ENCODE measurements at places on chromosomes 5 and 9.

- DNase-seq, result no peak
These were observed 7.4 kb upstream of the FAT2 start for GRCh38 chr5:151598549-151598948.

GRCh38 chr5:116492016-116492623 is 82.5 kb downstream of the SEMA6A start:
- DNase-seq, result no peak

GRCh38 chr5:18749763-18750162 is 1115.5 kb downstream of the TAF11L14 start:
- DNase-seq, result no peak

GRCh38 chr5:31481531-31482165 is 50.2 kb downstream of the DROSHA start:
- DNase-seq, result no peak

DNA sequence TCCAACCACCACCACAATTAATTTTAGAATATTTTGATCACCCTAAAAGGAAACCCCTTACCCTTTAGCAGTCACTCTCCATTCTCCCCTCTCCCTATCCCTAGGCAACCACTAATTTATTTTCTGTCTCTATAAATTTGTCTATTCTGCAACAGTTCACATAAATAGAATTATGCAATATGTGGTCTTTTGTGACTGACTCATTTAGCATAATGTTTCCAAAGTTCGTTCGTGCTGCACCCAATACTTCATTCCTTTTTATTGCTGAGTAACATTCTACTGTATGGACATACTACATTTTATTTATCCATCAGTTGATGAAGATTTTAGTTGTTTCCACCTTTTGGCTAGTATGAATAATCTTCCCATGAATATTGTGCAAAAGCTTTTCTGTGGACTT is 18.2 kb upstream of the CDC20B start:
- DNase-seq, result no peak

GRCh38 chr9:123348317-123348992 is 7.5 kb upstream of the CRB2 start:
- no peak for DNase-seq

- no peak for DNase-seq
These were observed 194.6 kb downstream of the CETN3 start for GRCh38 chr5:90214991-90215390.

GRCh38 chr9:105390871-105391270 is 57.0 kb upstream of the FSD1L start:
- no peak for DNase-seq

DNA sequence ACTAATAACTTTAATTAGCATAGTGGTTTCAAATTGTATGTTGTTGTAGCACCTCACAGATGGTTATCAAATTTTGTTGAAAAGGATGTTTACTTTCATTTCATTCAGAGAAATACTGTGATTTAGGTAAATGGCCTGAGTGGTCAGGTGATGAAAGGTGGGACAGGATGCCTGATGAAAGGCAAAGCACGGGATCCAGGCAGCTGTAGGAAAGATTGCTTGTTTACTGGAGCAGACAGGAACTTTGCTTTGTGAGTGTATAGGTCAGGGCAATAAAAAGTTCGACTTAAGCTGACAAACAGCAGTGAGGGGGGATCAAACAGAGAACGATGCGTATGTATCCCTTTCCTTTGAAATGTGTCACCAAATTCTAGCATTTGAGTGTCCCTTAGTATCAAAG is 19.0 kb downstream of the KIAA1958 start:
- no peak for DNase-seq

GRCh38 chr9:88653911-88654310 is 118.9 kb downstream of the NXNL2 start:
- DNase-seq, result no peak

GRCh38 chr5:94841598-94842322 is 223.3 kb downstream of the SLF1 start:
- DNase-seq, result no peak

GRCh38 chr5:39526914-39527477 is 102.2 kb upstream of the DAB2 start:
- DNase-seq, result no peak

- no peak for DNase-seq
These were observed 1.3 kb downstream of the STOM start for GRCh38 chr9:121368745-121369144.

DNA sequence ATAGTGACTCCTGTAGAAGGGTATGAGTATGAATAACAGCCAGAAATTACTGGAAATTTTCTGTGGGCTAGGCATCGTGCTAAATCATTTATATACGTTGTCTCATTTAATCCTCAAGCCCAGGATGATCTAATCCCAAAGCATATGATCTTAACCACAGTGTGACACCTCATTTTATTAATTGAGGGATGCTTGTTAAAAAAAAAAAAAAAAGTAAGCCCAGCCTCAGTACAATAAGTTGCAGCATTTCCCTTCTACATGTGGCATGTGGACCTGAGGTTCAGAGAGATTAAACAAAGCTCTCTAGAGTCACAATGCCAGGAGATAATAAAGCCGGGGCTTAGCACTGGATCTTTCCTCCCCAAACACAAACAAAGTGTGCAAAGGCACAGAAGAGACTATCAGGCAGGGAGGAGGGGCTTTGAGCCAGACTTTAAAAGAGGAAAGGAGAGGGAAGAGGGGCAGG is 49.5 kb downstream of the KLF4 start:
- no peak for DNase-seq

DNA sequence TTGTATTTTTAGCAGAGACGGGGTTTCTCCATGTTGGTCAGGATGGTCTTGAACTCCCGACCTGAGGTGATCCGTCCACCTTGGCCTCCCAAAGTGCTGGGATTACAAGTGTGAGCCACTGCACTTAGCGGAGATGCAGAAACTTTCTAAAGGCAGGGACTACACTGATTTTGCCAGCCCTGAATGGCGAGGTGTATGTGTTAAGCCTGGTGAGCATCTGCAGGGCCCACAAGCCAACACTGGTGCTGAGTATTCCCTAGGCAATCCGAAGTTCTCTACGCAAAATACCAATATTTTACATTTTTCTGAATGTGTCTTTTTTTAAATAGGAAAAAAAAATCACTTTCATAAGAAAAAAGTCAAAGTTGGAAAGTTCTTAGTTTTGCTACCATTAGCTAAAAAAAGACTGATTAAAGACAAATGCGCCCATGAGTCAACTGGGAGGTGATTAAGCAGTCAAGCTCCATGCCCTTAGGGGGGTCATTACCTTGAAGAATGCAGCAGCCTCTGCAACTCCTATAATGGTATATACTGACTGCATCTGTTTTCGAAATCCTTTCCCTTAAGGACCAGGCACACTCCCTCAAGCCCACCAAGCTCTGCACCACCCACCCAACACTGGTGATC is 502.8 kb downstream of the BNC2 start:
- DNase-seq, result no peak

GRCh38 chr9:136673088-136673974 is 10.6 kb downstream of the EGFL7 start:
- DNase-seq, result no peak

- DNase-seq, result no peak
These were observed 223.8 kb upstream of the S1PR3 start for GRCh38 chr9:88767504-88767790.

DNA sequence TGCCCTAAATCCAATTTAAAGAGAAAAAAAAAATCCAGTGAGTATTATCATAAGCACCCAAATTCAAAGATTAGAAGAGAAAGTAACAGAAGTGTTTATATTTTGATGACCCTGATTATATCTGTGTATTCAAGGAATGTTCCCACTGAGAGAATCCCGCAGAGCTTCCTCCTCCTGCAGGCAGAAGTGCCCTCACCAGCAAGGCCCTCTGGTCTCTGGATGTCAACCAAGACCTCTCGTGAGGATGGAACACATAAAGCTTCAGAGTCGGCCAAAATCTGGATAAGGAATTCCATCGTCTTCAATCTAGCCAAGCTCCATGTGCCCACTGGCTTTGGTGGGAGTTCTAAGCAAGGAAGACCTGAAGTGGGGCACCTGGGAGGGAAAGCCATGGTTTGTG is 18.1 kb downstream of the PTCH1 start:
- no peak for DNase-seq

DNA sequence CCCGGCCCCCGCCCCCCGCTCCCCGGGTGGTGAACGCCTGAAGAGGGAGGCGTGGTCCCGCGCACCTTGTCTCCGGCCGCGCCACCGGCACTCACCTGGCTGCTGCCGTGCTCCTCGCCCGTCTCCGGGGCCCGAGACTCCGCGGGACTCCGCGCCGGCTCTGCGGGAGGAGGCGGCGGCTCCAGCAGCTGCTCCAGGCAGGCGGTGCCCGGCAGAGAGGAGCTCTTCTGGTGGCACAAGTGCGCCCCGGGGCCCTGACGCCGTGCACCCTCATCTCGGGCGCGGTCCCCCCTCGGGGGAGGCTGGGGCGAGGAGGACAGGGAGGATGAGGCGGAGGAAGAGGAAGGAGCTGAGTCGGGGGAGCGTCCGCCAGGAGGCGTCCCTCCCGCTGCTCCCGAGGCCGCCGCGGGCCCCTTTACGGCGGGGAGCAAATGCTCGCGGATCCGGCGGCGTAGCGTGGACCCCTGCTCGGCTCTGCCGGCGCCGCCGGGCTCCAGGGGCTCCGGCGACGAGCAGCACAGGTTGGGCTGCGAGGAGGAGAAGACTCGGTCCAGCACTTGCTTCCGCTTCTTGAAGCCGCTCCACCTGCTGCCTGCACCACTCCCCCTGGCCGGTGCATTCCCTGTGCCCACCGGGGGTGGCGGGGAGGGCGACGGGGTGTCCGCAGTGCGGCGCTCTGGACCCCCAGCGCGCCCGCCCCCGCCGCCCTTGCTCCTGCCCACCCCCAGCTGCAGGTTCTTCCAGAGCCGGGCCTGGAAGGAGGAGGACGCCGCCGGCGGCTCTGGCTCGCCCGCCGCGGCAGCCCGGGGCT is 928 bp downstream of the MCTP1 start:
- peak; percentile 1 for DNase-seq

- DNase-seq, result no peak
These were observed 318.7 kb upstream of the IRX4 start for GRCh38 chr5:2201421-2201820.

GRCh38 chr5:145697251-145697990 is 137.7 kb downstream of the PRELID2 start:
- DNase-seq, result no peak

- DNase-seq, result no peak
These were observed 283.3 kb downstream of the TMEM167A start for GRCh38 chr5:82793808-82794419.

DNA sequence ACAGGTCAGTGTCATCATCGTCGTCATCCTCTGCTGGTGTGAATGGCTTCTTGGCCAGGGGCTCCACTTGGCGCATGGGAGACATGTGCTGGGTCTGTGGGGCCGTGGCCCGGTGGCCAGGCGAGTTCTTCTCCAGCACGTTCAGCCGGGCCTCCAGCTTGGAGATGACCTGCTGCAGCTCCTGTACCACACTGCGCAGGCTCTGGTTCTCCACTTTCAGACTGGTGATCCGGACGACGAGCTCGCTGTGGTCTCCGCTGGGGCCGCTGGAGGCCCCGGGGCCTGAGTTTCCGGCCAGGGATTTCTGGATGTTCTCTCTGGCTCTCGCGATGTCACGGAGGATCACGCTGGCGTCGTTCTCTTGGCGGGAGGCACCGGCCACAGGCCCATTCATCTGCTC is 40.6 kb downstream of the ZNF484 start:
- no peak for DNase-seq

GRCh38 chr9:129442803-129443511 is 177.9 kb downstream of the C9orf50 start:
- no peak for DNase-seq

DNA sequence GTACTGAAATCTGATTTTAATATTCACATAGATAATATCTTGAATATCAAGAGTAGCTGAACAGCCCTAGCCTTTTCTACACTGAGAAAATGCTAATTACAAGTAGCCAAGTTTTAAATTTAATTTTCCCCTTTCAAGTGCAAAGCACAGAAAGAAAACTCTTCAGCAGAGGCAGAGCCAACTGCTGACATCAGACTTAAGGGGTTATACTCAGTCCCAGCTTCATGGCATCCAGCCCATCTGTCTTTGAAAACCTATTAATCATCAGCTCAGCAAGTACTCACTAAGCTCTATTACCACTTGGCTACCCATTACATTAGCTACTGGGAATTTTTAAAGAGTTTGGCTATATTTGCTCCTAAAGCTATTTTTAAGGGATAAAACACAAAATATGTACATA is 220.5 kb downstream of the SLC12A2 start:
- DNase-seq, result no peak

DNA sequence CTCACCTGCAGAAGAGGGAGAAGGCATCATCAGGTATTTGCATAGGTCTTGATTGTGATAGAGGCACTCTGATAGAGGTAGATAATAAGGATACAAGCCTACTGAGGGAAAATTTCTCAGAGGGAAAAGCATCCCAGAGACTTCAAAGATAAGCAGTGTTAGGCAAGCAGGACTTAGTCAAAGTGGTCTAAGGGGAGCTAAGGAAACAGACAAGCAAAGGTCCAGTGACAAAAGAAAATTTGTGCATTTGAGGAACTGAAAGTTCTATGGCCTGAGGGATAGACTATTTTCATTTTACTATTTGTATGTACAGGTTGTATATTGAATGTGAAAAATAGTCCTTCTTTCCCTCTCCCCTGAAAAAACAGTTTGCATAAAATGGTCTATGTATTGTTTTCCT is 27.4 kb downstream of the OXCT1 start:
- DNase-seq, result no peak

GRCh38 chr5:96054311-96055030 is 92.8 kb upstream of the ELL2 start:
- DNase-seq, result no peak

DNA sequence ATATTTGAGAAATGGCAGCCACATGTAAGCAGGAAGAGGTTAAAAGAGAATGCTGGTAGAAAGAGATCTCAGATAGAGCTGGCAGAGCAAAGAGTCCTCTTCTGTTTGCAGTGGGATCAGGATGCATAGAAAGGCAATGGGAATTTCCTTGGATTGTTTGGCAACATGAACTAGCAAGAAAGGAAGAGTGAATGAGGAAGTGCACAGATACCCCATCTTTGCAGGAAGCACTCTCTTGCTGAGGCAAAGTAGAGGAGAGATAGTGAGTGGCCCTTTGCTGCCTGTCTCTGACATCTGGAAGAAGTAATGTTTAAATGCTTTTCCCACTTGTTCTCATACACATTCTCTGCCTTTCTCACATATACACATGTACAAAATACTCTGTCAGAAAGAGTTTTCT is 14.5 kb downstream of the FKTN start:
- DNase-seq, result no peak

DNA sequence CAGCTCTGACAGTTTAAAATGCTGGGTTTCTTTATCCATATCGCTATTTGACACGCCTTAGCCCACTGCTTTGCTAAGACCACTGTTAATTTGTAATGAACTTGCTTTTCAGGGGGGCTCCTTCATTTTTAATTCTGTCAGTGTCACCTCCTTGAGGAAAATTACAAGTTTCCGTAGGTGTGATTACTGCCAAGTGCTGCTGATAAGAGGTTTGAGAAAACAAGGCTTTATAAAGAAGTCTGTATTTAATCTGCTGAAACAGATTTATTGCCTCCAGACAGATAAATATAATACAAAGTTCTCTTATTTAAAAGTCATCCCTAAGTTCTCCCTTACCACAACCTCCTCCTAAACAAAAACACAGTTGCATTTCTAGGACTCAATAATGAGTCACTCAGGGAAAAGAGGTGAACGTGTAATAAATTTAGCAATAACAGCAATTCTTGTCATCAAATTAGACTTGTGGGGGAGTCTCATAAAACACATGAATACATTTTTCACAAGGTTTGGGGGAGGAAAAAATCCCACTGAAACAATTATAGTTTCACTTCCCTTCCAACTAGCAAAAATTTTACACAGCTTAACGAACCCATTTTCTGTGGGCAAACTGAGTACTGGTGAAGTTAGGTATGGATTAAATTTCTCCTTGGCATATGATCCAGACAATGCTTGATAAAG is 72.8 kb downstream of the MAPKAP1 start:
- DNase-seq, result no peak

Data from activated T-helper 1 cell treated with anti-CD3 and anti-CD28 coated beads, Interleukin-12 subunit alpha, Interleukin-12 subunit beta, Interleukin-2, Interleukin-4 antibody, amounts not matched to agents 30 ng/mL and 10 ng/mL and 1 ng/mL, durations not matched to agents 14 hours and 24 hours and 36 hours (primary cell).